ENCODE measurements at places on chromosomes 16 and 17.
A peak's percentile ranks its signal among the peaks of the same experiment; 100 is the strongest.

GRCh38 chr16:11629071-11630030 lies 38.9 kb upstream of the SNN start:
- no peak for DNase-seq

GRCh38 chr17:17750881-17751280 lies 69.6 kb downstream of the RAI1 start:
- DNase-seq: no peak

- no peak for DNase-seq
Measured at GRCh38 chr16:14509055-14509454, 121.0 kb downstream of the PARN start.

- peak; percentile 44 for DNase-seq
Measured at GRCh38 chr17:6969323-6969726, 26.5 kb upstream of the ALOX12 start.

DNA sequence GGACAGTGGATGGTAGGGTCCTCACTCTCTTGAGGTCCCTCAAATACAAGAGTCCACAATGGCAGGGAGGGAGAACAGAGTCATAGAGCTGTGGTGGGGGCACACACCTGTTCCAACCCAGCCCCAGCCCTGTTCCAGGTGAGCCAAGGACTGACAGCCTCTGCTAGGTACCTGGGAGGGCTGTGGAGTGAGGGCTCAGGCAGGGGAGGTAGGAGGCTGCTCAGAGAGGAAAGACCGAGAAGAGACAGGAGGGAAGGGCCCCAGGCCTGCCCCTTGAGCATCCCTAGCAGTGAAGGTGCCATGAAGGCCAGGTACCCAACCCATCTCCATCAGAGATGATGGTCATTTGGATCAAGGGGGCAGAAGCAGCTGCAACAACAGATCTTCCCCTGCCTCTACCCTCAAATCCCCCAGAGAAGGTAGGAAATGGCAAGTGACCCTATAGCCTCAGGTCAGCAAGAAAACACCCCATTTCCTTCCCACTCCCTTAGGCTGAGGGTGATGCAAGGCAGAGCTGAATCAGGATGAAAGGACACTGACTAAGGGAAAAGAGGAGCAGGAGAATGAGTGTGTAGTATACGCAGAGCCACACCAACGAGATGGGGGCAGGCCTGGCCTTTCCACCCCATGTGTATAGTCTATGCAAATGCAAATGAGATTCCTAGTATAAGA lies 28.6 kb downstream of the CD300LG start:
- no peak for DNase-seq

GRCh38 chr16:10511829-10512228 lies 68.6 kb downstream of the EMP2 start:
- no peak for DNase-seq

DNA sequence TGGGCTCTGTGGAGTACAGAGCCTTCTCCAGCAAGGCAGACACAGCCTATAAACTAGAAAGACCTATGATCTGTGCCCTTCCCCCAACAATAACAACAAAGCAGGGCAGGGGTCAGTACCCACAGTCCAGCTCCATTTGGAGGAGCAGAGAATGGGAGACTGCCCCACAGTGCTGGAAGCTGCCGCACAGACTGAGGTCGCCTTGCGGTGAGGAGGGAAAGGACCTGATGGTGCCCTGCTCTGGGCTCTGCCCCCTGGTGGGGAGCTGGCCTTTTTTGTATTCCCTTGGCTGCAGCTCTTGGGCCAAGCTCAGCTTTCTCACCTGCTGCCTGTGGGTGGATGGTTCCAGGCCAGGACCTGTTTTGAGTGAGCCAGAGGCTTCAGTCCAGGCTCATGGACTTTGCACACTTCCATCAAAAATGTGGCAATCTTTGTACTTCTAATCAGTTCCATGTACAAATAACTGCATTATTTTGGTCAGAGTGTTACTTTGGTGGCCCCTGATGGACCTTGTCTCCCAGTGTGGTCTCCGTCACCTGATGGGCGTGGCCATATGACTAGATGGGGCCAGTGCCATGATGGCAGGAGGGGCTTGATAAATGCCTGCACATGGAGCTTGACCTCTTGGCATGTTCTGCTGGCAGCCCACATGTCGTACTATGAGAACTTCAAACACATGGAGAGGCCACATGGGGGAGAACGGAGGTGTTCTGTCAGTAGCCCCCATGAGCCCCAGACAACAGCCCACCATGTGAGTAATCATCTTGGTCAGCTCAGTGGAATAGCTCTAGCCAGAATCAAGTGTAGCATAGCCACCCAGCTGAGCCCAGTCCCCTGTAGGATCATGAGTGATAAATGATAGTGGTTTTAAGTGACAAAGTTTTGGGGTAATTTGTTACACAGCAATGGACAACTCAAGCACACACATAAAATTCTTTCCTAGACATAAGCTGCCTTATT lies 24.2 kb downstream of the B9D1 start:
- DNase-seq: no peak

GRCh38 chr16:119295-119694 lies 19.2 kb downstream of the NPRL3 start:
- DNase-seq: no peak

DNA sequence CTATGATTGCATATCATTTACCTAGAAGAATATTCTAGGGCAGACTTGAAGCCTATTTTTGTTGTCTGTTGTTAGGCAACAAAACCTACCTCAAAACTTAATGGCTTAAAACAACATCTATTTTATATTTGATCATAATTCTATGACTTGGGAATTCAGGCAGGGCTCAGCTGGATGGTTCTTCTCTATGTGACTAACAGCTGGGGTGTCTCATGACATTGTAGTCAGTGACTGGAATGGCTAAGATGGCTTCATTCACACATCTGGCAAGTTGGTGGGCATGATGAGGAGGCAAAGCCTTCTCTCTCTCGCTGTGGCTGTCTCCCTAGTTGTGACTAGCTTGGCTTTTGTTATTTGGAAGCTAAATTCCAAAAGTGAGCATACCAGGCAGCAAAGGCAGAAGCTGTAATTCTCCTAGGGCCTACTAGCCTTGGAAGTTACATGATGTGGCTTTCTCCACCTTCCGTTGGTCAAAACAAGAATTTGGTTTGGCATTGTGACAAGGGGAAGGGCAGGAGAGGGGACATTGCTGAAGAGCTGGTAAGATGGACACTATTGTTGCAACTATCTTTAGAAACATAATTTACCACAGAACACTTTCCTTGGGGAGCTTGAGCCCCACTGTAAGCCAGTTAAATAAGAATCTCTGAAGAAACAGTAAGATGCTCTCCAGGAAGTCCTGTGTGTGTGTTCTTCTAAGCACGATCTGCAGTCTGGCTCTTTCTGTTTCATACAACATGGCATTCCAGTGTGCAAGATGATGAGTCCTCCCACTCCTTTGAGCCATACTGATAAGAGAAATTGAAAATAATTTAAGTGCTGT lies 39.4 kb downstream of the ZNRF1 start:
- no peak for DNase-seq

DNA sequence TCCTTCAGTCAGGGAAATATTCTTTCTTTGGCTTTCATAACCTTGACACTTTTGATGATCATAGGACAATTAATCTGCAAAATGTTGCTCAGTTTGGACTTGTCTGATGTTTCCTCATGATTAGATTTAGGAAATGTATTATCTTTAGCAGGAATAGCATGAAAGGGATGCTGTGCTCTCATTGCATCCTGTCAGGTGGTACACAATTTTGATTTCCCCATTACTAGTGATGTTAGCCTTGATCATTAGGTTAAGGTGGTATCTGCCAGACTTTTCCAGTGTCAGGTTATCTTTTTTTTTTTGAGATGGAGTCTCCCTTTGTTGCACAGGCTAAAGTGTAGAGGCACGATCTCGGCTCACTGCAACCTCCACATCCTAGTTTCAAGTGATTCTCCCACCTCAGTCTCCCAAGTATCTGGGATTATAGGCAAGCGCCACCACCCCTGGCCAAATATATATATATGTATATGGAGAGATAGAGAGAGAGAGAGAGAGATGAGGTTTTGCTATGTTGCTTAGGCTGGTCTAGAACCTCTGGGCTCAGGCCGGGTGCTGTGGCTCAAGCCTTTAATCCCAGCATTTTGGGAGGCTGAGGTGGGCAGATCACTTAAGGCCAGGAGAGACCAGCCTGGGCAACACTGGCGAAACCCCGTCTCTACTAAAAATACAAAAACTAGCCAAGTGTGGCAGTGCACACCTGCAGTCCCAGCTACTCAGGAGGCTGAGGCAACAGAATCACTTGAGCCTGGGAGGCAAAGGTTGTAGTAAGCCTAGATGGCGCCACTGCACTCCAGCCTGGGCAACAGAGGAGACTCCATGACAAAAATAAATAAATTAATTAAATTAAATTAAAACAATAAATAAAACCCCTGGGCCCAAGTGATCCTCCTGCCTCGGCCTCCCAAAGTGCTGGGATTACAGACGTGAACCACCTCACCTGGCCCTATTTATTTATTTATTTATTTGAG lies 15.8 kb upstream of the CAVIN1 start:
- no peak for DNase-seq

DNA sequence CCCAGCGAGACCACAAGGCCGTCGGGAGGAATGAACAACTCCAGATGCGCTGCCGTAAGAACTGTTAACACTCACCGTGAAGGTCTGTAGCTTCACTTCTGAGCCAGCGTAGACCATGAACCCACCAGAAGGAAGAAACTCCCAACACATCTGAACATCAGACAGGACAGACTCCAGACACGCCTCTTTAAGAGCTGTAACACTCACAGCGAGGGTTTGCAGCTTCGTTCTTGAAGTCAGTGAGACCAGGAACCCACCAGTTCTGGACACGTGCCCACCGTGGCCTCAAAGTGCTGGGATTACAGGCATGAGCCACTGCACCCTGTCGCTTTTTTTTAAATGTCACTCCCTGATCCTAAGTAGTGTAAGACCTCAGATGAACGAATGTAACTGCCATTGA lies 17.3 kb downstream of the KPNA2 start:
- DNase-seq: no peak

- DNase-seq: no peak
Measured at GRCh38 chr16:26644912-26645543, 421.7 kb upstream of the C16orf82 start.

DNA sequence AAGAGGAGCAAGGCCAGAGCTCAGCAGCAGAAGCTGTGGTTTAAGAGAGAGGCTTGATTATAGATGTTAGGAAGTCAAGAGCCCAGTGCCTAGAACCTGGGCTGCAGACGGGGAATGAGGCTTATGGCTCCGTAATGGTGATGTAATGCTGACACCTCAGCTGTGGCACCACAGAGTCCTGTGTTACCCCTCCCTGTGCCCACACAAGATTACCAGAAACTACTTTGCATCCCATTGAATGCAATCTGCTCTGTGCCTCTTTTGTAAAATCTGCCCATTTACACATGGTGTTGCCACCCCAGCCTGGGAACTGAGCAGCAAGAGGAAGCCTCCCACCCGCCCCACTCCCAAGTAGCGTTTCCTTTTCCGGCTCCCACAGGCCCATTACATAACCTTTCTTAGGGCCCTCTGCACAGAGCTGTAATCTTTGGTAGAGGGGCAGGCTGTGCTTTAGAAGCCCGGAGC lies 57.0 kb downstream of the PITPNC1 start:
- DNase-seq: no peak
